CD14-positive monocyte (primary cell): ENCODE measurements at places on chromosomes 7 and 10.

DNA sequence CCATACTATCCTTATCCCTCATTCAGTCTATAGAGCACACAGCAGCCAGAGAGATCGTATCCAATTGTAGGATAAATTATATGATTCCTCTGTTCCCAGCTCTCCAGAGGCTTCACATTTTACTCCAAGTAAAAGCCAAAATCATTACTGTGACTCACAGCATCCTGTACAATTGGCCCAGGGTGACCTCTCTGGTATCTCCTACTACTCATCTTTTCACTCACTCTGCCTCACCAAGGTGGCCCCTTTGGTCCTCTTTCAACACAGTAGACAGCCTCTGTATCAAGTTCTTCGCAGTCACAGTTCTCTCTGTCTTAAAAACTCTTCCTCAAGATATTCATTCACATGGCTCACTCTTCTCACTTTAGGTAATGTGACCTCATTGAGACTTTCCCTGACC is 72.6 kb upstream of the LSM8 start:
- DNase-seq = no peak

GRCh38 chr10:116992183-116992582 is 12.8 kb downstream of the SHTN1 start:
- DNase-seq = no peak

- no peak for DNase-seq
Observed at GRCh38 chr7:70756789-70757188, 375.2 kb upstream of the GALNT17 start.

- no peak for DNase-seq
Observed at GRCh38 chr7:129356176-129356575, 78.1 kb upstream of the STRIP2 start.

DNA sequence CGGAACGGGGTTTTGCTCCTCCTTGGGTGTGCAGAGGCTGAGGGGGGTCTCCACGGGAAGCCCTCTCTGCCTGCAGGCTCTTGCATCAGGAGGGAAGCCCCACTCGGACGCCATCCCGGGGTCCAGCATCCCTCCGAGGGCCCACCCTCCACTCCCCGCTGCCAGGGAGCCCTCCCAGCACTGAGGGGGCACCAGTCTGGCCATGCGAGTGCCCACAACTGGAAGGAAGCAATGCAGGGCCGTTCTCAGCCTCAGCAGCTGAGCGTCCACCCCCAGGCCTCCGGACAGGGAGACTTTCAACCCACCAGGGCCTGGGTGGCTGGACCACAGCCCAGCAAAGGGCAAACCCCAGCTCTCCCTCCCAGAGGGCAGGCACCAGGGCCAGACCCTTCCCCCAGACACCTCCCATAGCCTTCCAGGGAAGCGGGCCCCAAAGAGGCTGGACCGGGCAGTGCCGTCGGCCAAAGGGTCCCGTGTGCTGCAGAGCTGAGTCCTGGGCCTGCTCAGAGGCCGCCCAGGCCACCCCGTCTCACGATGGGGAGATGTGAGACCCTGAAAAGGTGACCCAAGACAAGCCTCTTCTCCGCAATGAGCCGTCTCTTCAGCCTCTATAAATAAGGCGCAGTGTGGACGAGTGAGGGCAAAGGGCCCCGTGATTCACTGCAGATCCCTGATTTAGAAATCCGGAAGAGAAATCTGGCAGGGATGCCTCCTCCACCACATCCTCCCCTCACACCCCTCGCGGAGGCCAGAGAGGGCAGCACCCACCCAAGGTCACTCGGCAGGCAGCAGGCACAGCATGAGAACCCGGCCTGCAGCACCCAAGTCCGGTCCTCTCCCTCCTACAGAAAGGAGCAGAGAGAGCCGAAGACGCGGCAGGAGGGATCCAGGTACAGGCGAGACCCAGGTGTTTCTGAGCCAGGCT is 81.9 kb upstream of the DNAAF5 start:
- no peak for DNase-seq

- peak; percentile 14 for DNase-seq
Observed at GRCh38 chr10:34758447-34758996, 56.6 kb downstream of the PARD3 start.

GRCh38 chr10:107814865-107815487 is 650.5 kb upstream of the SORCS1 start:
- peak; percentile 3 for DNase-seq

DNA sequence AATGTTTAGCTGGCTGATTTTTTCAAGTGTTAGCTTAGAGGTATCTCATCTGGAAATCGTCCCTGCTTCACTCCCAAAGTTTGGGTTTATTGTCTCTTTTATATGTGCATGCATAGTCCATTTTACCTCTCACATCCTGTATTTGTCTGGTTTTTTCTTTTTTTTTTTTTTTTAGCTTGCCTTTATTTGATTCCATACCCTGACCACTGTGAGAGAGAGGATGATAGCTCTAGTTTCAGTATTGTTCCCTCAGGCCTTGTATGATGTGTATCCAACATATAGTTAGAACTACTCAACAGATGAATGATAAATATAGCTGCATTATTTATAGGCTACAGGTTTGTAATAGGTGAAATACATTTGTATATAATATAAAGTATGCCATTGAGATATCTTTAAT is 29.9 kb downstream of the PCGF5 start:
- no peak for DNase-seq

GRCh38 chr7:47550788-47551470 is 31.0 kb downstream of the TNS3 start:
- no peak for DNase-seq
